ENCODE measurements at places on chromosomes 11 and 22. TPM values are rescaled to one million over a fixed set of nuclear protein-coding genes. Genes with fewer than 3 reads are reported as not detected.

DNA sequence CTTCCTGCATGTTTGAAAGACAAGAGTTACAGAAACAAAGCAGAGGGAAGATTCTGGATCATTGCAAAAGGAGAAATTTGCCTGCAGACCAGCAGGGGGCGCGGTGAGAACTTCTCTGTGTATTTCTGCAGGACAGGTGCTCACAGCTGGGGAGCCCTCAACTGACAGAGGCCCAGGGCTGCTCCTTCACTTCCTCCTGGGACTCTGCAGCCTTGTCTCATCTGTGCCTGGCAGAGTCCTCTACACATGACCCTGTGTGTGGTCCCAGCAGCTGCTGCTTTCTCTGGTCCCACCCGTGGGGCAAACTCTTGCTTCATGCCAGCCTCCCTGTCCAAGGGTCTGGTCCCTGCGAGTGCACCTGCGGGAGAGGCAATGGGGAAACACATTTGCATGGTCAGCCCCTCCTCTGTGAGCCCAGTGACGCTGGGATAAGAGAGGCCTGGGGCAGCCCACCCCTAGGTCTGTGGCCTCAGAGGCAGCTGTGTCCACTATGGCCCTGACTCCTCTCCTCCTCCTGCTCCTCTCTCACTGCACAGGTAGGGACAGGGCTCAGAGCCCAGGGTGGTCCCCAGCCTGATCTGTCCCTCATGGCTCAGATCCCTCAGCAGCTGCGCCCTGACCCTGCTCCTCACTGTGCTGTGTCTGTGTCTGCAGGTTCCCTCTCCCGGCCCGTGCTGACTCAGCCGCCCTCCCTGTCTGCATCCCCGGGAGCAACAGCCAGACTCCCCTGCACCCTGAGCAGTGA, 43.2 kb upstream of the VPREB1 start:
- H3K27me3 ChIP-seq: no peaks in the 10 kb centered on the region
- no peak overlapping the region for H3K4me3 ChIP-seq
- no peak overlapping the region for H3K27ac ChIP-seq

DNA sequence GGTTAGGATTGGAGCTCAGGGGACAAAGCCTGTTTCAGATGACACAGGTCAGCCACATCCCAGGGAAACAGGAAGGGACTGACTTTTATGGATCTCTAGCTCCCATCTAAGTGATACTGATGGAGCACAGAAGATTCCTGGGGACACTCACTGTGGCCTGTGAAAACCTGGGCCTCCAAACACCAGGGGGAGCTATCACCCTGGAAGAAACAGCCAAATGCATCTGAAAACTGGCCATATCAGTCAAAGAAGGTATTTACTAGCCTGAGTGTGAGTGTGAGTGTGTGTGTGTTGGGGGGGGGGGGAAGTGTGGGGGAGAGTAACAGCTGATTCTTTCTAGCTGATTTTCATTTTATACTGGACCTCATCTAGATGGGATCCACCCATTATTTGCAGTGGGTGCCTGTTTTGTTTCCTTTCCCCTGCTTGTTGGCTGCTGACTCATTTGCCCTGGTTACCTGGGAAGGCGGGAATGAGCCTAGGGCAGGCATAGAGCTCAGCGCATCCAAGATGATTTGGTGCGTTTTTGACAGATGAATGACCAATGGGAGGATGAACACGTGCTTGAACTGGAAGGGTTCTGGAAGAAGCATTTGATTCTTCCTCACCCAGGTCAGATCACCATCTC, 284.0 kb downstream of the KIRREL3 start:
- H3K36me3 ChIP-seq: no peaks in the 10 kb centered on the region
- no peaks in the 10 kb centered on the region for H3K27me3 ChIP-seq
- no peak overlapping the region for H3K4me3 ChIP-seq
- H3K27ac ChIP-seq: no peak overlapping the region
- peak; percentile 72 for DNase-seq

DNA sequence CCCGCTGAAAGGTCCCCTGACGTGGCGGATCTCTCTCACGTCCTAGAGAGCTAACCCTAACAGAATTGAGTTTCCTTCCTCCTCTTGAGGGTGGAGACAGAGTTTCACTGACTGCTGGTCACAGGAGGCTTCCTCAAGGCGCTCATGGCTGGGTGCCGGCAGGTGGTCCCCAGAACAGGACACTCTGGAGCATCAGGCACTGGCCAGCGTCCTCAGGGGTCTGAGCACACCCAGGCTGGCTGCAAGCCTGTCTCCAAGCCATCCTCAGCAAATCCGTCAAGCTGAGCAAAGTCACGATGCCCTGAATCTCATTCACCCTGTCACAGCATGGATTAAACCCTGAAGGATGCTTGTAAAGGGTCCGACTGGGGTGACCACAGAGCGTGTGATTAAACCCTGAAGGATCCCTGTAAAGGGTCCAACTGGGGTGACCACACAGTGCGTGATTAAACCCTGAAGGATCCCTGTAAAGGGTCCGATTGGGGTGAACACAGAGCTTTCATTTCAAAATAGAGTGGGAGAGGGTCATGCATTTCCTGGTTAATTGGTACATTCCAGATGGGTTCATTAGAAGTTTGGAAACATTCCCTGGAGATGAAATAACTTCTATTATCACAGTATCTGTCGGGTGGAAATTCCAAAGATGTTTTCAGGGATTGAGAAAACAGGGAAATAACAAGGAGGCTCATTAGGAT, 473.0 kb downstream of the BRD1 start:
- H3K4me3 ChIP-seq: no peak overlapping the region
- H3K4me1 ChIP-seq: no peaks in the 10 kb centered on the region
- DNase-seq: no peak
- H3K27ac ChIP-seq: no peak overlapping the region

DNA sequence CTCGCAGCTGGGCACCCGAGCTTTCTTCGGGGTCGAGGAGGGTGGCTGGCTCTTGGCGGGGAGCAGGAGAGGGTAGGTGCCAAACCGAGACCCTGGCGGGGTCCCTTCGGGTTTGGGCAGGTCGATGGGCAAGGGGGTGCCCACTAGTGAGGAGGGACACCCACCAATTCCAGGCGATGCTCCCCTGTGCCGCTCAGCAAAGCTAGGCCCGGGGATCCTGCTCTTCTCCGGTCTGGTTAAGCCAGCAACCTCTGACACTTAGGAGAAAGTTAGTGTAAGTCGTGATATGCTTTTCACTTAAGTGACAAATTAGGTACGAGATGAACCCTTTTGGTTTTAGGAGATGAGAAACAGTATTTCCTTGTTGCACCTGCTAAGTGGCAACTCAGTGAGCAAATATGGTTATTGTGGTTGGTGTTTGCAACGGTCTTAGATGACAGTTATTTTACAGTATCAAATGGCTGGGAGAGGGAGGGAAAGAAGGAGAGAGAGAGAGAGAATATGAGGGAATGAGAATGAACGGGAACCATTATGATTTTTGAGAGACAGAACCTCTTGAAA, 565 bp downstream of the NUCB2 start:
- H3K36me3 ChIP-seq: no peaks in the 10 kb centered on the region
- DNase-seq: no peak
- peaks cover 39% of the 10 kb centered on the region for H3K4me1 ChIP-seq
- H3K4me3 ChIP-seq: peak overlapping the region; percentile 47
- peak overlapping the region; percentile 89 for H3K27ac ChIP-seq
- H3K27me3 ChIP-seq: no peaks in the 10 kb centered on the region

- no peaks in the 10 kb centered on the region for H3K36me3 ChIP-seq
- peaks cover 16% of the 10 kb centered on the region for H3K4me1 ChIP-seq
- no peak for DNase-seq
Measured at GRCh38 chr11:11580841-11581411, 40.9 kb downstream of the GALNT18 start.

DNA sequence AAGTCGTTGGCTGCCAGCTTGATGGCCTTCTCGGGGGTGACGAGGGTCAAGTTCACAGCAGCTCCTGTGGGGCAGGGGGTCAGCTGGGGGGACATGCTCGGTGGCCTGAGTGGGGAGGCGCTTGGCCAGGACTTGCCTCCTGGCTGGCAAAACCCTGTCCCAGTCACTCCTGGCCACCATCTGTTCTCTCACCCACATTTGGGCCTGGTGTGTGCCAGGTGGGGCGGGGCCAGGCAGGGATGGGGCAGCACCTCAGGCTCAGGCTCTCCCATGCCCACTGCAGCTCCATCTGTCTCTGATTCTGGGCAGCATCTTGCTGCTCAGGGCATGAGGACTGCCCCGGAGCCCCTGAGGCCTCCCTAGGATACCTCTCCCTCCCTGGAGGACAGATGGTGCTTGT, 3.7 kb upstream of the CEND1 start:
- peak; percentile 92 for DNase-seq
- no peaks in the 10 kb centered on the region for H3K27me3 ChIP-seq
- peaks cover 58% of the 10 kb centered on the region for H3K4me1 ChIP-seq
- H3K36me3 ChIP-seq: peaks cover 5% of the 10 kb centered on the region
- no peak overlapping the region for H3K4me3 ChIP-seq

DNA sequence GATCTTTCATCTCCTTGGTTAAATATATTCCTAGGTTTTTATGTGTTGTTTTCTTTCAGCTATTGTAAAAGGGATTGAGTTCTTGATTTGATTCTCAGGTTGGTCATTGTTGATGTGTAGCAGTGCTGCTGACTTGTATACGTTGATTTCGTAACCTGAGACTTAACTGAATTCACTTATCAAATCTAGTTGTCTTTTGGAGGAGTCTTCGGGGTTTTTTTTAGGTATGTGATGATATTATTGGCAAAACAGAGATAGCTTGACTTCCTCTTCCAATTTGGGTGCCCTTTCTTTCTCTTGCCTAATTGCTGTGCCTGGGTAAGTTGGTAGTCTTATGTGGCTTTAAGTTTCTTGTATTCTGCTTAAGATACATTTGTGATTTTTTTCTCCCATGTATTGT, 52.8 kb downstream of the CBL start:
- H3K27me3 ChIP-seq: no peaks in the 10 kb centered on the region
- no peak overlapping the region for H3K27ac ChIP-seq
- H3K4me1 ChIP-seq: peaks cover 15% of the 10 kb centered on the region
- no peak overlapping the region for H3K4me3 ChIP-seq

DNA sequence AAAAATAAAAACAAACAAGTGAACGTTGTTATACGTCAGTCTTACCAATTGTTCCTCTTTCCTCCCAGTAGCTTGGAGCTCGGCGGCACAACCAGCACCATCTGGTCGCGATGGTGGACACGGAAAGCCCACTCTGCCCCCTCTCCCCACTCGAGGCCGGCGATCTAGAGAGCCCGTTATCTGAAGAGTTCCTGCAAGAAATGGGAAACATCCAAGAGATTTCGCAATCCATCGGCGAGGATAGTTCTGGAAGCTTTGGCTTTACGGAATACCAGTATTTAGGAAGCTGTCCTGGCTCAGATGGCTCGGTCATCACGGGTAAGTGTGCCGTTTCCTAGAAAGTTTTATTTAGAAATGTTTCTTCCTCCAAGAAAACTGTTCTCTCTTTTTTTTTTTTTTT, 47.9 kb downstream of the PPARA start:
- H3K27ac ChIP-seq: no peak overlapping the region
- peaks cover 5% of the 10 kb centered on the region for H3K36me3 ChIP-seq
- no peak overlapping the region for H3K4me3 ChIP-seq
- no peaks in the 10 kb centered on the region for H3K4me1 ChIP-seq

DNA sequence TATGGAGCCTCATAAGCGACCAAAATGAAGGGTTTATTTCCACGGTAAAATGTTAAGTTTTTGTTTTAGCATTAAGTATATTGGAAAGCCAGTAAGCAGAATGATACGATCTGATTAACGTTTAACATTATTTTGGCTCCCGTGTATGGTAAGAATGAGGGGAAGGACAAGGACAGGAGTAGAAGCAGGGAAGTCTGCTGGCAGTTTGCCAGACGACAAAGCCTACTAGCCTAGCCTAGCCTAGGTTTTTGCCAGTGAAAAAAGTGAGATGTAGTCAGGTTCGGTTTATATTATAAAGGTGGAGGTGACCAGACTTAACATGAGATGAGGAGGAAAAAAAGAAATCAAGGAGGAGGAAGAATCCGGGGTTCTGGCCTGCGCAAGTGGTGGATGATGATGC, 78.9 kb upstream of the ARHGAP32 start:
- H3K36me3 ChIP-seq: no peaks in the 10 kb centered on the region
- H3K4me3 ChIP-seq: no peak overlapping the region
- peaks cover 37% of the 10 kb centered on the region for H3K4me1 ChIP-seq
- no peaks in the 10 kb centered on the region for H3K27me3 ChIP-seq

- DNase-seq: no peak
- peaks cover 12% of the 10 kb centered on the region for H3K36me3 ChIP-seq
- peaks cover 46% of the 10 kb centered on the region for H3K4me1 ChIP-seq
- H3K27me3 ChIP-seq: no peaks in the 10 kb centered on the region
Measured at GRCh38 chr11:8683115-8683807, 669 bp downstream of the RPL27A start.

- no peaks in the 10 kb centered on the region for H3K36me3 ChIP-seq
- H3K4me3 ChIP-seq: no peak overlapping the region
- no peak for DNase-seq
- no peaks in the 10 kb centered on the region for H3K27me3 ChIP-seq
- no peak overlapping the region for H3K27ac ChIP-seq
- no peaks in the 10 kb centered on the region for H3K4me1 ChIP-seq
Measured at GRCh38 chr11:11409901-11410300, 56.9 kb upstream of the CSNK2A3 start.

GRCh38 chr11:34656062-34656720, 35.3 kb downstream of the EHF start:
- no peak for DNase-seq
- H3K36me3 ChIP-seq: no peaks in the 10 kb centered on the region
- no peaks in the 10 kb centered on the region for H3K27me3 ChIP-seq
- H3K4me3 ChIP-seq: no peak overlapping the region
- H3K27ac ChIP-seq: peak overlapping the region; percentile 52
- H3K4me1 ChIP-seq: peaks cover 49% of the 10 kb centered on the region

- H3K4me3 ChIP-seq: no peak overlapping the region
- H3K27ac ChIP-seq: no peak overlapping the region
- no peaks in the 10 kb centered on the region for H3K36me3 ChIP-seq
- no peak for DNase-seq
Measured at GRCh38 chr22:41772645-41773044, 27.8 kb upstream of the CCDC134 start.

GRCh38 chr22:22853713-22854112, 33.9 kb upstream of the IGLL5 start:
- H3K27ac ChIP-seq: no peak overlapping the region
- no peaks in the 10 kb centered on the region for H3K4me1 ChIP-seq
- DNase-seq: no peak

DNA sequence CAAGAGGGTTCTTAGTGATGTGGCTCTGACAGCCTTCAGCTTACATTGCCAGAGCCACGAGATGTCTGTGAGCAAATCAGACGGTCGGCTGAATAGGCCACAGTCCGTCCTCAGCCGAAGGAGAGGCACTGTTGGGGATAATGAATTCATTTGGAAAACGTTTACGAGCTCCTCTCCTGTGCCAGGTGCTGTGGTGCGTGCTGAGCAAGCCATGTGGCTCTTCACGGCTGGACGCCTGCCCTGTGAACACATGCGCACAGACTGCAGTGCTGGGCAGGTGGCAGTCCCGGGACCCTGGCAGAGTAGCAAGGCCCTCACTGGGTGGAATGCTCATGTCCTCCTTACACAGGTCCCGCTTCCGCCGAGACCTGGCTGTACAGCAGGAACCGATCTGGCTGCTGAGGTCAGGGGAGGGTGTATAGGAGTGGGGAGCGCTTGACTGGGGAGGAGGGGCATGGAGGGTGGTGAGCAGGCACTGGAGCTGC, 6.8 kb downstream of the TBC1D22A start:
- H3K36me3 ChIP-seq: no peaks in the 10 kb centered on the region
- H3K27ac ChIP-seq: no peak overlapping the region
- H3K27me3 ChIP-seq: no peaks in the 10 kb centered on the region
- no peak overlapping the region for H3K4me3 ChIP-seq
- H3K4me1 ChIP-seq: peaks cover 28% of the 10 kb centered on the region
- DNase-seq: peak; percentile 67

The CHRM1 gene
- not detected for total RNA-seq

The CASP4 gene
- 39.9 TPM for total RNA-seq

The SCO2 gene
- total RNA-seq: not detected

The POU2AF2 gene
- total RNA-seq: not detected

The PKP3 gene
- 48.8 TPM for total RNA-seq

The AQP11 gene
- 1.6 TPM for total RNA-seq

The IGSF9B gene
- total RNA-seq: 3.3 TPM

The SAA2 gene
- total RNA-seq: 9.3 TPM

The DGAT2 gene
- total RNA-seq: 38.6 TPM

The TSGA10IP gene
- not detected for total RNA-seq

The TRIM48 gene
- not detected for total RNA-seq
